ENCODE measurements at places on chromosomes 4 and X. TPM values are rescaled to one million over a fixed set of nuclear protein-coding genes. Genes with fewer than 3 reads are reported as not detected.

The CDKL5 gene
- 17.2 TPM for total RNA-seq

The OPHN1 gene
- 5.9 TPM for total RNA-seq

The ZNF157 gene
- total RNA-seq: 0.14 TPM

The EXOC1L gene
- not detected for total RNA-seq

The PSMD10 gene
- total RNA-seq: 28.4 TPM

The CT55 gene
- not detected for total RNA-seq

The NAP1L3 gene
- 5.7 TPM for total RNA-seq

- no peak for DNase-seq
These were observed 44.8 kb upstream of the CDKN2AIP start for GRCh38 chr4:183399616-183400015.

DNA sequence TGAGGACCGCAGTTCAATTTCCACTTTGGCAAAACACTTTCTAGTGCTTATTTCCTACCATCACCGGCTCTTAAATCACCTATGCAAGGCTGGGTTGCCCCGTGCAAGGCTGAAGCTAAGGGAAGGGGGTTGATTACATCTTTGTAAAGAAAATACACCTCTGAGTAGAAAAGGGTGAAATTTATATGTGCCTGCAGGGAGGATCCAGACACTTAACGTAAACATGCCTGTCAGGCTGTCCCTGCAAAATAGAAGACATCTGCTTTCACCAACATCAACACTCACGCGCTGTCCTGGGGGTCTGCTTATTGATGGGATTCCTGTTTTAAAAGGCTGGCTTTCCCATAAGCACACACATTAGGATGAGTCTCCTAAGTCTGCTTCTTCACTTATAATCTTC, 92.0 kb downstream of the PRKX start:
- no peak for DNase-seq

All from posterior vena cava (tissue), 2 donors.